ENCODE measurements at places on chromosomes 2 and 18.

DNA sequence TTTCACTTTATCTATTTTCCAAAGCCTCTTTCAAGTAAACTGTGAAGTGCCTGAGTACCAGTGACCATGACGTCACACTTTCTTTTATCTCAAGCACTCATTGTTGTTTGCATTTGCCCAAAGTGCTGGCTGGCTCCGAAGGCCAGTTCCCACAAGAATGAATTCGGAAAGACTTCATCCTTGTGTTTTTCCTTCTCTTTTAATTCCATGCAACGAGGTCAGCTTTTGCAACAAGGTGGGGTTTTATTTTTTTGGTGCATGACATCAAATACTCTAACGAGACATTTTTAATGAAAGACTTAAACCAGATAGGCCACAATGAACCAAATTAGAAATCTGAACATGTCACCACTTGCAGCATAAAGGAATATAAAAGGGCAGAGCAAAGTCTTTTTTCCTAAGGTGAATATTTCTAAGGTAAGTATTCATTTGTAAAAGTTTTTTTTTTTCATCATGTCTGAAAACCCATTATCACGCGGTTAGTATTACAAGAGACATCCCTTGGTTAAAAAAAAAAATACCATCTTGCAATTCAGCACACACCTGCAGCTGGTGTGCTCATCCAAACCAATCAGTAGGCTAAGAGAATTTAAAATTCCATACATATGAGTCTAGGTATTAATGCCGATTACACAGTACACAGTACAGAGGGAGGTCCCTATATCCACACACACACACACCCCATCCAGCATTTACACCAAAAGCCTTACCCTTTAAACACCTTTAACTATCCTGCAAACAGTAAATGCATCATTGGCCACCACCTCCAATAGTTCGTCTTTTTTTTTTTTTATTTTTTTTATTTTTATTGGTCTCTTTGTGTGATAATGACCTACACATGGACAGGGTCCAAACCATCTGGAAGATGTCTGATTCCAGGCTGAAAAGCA is 2.3 kb downstream of the ARL4C start:
- DNase-seq: peak; percentile 68

DNA sequence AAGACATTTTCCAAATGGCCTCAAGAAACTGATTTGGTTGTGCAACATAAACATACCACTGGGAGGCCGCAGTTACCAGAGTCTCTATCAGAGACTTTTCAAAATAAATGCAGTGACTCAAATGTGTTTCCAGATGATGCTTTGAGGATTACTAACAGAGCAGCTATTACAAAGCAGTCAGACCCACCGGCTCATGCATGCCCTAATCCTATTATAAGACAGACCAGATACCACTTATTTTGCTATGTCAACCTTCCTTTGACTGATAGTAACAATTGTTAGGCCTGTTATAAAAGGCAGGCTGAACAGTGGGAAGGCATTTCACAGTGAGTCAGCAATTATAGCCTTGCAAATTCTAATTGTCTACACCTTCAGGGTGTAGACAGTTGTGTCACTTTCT is 217.7 kb downstream of the LRRTM1 start:
- peak; percentile 90 for DNase-seq

DNA sequence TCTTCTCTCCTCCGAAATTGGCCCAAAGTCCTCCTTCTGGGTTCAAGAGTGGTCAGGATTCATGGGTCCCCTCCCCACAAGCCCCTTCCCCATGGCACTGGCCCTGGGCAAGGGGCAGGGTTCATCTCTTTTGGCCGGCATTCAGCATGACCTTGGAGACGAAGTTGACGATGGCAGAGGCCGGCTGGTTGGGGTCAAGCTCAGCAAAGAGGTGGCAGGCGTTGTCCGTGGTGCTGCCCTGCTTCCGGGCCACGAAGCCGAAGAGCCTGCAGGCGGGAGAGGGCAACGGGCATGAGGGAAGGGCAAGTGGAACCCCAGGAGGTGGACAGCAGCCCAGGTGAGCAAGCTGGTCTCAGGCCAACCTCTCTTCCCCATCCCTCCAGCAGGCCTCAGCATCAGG is 198.5 kb downstream of the TNS1 start:
- DNase-seq: no peak

GRCh38 chr2:208062961-208063360 is 37.6 kb upstream of the PLEKHM3 start:
- DNase-seq: no peak

DNA sequence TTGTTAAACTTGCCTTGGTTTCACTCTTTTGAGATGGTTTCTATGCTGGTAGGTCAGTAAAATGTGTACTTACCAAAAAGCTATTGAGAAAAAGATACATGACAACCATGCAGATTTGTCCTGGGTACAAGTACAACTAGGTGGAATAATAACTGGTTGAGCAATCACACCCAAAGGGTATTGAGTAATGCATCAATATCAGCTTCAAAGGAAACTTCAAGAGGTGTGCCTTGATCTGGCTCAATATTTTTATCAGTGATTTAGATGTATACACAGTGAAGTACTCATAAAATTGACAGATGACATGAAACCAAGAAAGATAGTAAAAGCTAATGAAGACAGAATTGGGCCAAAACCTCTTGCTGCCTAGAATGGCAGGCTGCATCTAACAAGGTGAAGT is 21.7 kb upstream of the GALNT1 start:
- DNase-seq: no peak

DNA sequence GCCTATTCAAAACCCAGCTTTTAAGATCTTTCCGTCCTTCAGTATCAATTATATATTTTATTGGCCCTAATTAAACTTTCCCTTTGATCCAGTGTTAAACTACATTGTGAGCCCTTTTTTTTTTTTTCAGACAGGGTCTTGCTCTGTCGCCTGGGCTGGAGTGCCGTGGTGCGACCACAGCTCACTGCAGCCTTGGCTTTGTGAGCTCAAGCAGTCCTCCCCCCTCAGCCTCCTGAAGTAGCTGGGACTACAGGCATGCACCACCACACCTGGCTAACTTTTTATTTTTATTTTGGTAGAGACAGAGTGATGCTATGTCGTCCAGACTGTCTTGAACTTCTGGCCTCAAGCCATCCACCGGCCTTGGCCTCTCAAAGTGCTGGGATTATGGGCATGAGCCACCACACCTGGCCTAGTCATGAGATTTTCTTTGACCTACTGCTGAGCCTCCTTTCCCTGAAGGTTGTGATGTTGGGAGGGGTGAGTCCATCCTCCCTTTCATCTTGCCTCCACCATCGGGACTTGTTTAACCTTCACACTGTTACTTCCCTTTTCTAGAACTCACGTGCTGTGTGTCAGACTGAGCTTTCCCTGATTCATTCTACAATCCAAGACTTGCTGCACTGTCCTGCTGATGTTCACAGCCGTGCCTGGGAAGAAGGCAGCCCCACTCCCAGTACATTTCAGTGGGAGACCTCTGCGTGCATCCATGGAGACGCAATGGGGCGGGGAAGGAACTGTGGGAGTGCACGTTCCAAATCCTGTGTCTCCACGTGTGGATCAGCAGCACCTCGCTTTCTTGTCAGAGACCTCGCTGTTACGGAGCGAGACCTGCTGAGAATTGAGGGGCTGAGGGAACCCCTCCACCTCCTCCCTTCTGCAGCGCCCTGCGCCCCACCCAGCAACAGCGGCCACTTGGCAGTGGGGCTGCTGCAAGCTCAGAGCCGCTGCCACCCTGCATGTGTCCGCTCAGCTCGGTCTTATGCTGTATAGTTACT is 10.8 kb downstream of the OXER1 start:
- DNase-seq: no peak

DNA sequence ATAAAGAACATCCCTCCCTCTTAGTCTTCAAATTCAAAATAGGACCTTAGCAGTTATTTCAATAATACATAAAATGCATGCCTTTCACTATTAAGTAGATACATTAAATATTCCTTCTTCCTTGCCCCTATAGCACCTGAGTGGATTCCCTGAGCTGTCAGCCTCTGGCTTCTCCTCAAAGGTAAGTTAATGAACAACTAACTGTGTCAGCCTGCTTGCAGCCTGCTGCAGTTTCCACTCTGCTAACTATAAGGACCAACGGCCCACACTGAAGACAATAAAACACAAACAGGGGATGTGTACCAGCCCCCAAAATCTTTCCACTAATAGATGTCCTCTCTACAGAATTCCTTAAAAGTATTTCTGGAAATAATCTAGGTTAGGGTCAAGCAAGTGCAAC is 5.0 kb downstream of the KCTD1 start:
- DNase-seq: no peak

GRCh38 chr2:39996653-39997080 is 217.6 kb upstream of the THUMPD2 start:
- DNase-seq: peak; percentile 73

GRCh38 chr2:61854564-61855317 is 881 bp upstream of the FAM161A start:
- DNase-seq: peak; percentile 96

GRCh38 chr2:234162861-234163260 is 112.4 kb downstream of the SPP2 start:
- DNase-seq: no peak

GRCh38 chr2:226548732-226549131 is 250.9 kb downstream of the IRS1 start:
- DNase-seq: peak; percentile 27

GRCh38 chr2:65788556-65788955 is 356.2 kb upstream of the SPRED2 start:
- no peak for DNase-seq

GRCh38 chr2:197198890-197199289 is 111.7 kb downstream of the ANKRD44 start:
- no peak for DNase-seq

GRCh38 chr2:59899692-59900091 is 653.8 kb downstream of the BCL11A start:
- no peak for DNase-seq

- no peak for DNase-seq
Measured at GRCh38 chr2:97676620-97677019, 7.1 kb downstream of the C2orf92 start.

GRCh38 chr2:216803791-216804190 is 56.1 kb downstream of the TNP1 start:
- DNase-seq: no peak

GRCh38 chr2:97936199-97936598 is 59.5 kb downstream of the TMEM131 start:
- no peak for DNase-seq

DNA sequence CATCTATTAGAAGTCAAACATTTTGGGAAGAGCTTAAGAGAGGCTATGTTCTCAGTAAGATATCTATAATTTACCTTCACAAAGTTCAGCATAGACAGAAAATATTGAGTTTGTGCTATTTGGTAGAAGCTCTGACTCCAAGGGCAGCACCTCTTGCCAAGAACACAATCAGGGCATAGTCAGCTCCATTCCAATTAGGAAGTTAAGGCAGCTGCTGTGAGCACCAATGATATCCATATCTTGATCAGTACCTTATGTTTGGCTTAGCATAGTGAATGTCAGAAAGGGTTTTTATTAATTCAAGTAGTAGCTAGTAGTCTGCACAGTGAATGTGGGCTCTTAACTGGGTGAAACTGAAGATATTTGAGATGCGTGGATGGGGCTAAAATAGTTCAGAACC is 86.4 kb upstream of the SPRED2 start:
- DNase-seq: no peak

DNA sequence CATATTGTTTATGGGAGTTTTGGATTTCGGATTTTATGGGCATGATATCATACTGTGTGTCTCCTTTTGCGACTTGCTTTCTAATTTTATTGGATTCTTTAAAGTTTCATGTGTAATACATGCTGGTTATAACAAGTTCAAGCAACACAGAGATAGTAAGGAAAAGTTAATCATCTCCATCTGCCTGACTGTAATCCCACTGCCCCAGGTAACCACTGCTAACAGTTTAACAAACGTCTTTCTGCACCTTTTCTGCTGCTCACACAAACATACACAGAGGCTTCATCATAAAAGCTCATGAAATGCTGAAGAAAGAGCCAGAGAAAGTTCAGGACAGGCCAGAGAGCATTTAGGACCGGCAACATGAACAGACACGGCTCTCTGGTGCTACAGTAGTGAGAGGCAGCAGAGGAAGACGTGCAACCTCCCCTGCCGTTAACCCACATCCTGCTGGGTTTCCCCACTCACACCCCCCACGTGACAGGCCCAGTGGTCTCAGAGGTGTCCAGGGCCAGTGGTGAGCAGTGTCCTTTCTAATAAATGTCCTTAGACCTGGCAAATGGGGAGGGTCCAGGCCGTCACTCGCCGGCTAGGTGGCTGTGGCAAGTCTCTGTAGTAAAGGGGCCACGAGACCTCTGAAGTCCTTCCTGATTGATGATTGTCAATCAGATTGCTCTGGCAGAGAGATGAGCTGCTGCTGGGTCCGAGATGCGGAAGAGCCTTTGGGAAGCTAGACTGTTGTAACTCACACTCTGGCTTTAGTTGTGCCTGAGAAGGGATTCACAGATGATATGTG is 43.0 kb upstream of the SLC1A4 start:
- peak; percentile 54 for DNase-seq

DNA sequence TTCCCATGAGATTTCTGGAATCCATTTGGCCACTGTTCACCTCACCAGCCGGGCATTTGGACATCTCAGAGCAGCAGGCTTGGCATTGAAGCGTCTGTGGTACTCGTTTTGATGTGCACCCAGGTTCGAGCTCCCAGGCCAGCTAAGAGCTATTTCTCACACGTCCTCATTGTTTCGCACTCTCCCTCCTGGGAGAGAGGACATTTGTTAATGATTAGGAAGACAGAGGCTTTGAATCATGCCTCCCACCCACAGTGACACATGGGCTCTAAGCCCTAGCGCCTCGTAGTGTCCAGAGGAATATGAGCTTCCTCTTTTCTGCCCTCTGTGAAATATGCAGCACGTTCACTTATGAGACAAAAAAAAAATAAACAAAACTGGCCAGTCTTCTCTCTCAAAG is 361.8 kb downstream of the RND3 start:
- peak; percentile 93 for DNase-seq

DNA sequence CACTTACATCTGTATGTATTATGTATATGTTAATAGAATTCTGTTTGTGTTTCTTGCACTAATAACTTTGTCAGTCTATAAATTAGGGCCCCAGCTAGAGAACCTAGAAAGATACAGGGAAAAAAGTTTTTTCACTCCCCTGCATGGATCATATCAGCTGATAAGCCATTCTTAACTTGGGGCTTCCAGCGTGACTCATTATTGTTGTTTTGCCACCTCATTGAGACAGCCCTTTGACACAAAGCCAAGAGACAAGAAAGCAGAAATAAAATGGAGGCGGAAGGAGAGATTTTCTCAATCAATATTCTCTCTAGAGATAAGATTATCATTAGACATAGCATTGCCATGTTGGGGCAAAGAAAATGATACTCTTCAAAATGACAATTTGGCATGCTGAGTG is 93.4 kb downstream of the AKAIN1 start:
- DNase-seq: no peak

DNA sequence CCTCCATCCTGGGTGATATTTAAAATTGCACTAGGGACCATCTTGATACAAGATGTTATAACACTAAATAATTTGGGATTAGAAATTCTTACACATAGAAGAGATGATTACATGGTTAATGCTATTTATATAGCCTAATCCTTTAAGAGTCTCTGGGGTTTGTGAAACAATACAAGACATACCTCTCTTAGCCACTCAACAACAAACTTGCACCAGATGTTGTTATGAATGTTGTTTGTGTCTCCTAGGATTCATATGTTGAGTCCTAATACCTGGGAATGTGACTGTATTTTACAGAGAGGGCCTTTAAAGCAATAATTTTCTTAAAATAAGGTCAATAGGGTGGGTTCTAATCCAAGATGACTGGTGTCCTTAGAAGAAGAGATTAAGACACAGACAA is 678.3 kb downstream of the NYAP2 start:
- DNase-seq: no peak

- DNase-seq: peak; percentile 69
Measured at GRCh38 chr2:1740716-1741589, 3.4 kb downstream of the PXDN start.

- DNase-seq: no peak
Measured at GRCh38 chr2:235728800-235729556, 235.1 kb downstream of the AGAP1 start.

GRCh38 chr18:58534535-58535301 is 94.2 kb downstream of the ALPK2 start:
- no peak for DNase-seq
